ENCODE measurements at places on chromosomes 13 and 19.

GRCh38 chr19:37947778-37948177, 40.8 kb downstream of the SIPA1L3 start:
- DNase-seq: no peak

- no peak for DNase-seq
Measured at GRCh38 chr19:41863209-41863931, 3.3 kb downstream of the RPS19 start.

- no peak for DNase-seq
Measured at GRCh38 chr19:18418483-18419194, 559 bp upstream of the SSBP4 start.

DNA sequence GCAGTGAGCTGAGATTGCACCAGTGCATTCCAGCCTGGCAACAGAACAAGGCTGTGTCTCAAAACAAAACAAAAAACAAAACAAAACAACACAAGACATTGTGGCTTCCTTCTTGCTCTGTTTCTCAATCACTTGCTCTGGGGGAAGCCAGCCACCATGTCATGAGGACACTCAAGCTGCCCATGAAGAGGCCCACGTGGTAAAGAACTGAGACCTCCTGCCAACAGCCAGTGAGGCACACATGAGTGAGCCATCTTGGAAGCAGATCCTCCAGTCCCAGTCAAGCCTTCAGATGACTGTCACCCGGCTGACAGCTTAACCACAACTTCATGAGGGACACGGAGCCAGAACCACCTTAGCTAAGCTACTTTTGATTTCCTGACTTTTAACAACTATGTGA, 25.2 kb downstream of the CPT1C start:
- no peak for DNase-seq

DNA sequence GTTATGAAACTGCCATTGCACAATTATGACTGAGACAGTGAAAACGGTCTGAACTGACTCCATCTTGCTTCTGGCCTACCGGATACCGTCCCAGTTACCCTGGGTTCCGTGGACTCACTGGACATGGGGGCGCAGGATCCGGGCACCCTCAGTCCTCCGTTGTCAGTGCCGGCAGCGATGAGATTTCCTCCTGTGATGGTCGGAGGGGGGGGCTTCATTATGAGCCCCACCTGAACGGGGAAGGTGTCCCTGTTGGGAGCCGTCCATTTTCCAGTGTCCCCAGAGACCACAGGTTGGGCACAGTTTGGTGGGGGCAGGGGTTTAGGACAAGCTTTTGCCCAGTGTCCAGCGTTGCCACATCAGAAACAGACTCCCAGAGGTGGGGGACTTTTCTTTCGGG, 23.4 kb downstream of the TMEM255B start:
- no peak for DNase-seq

DNA sequence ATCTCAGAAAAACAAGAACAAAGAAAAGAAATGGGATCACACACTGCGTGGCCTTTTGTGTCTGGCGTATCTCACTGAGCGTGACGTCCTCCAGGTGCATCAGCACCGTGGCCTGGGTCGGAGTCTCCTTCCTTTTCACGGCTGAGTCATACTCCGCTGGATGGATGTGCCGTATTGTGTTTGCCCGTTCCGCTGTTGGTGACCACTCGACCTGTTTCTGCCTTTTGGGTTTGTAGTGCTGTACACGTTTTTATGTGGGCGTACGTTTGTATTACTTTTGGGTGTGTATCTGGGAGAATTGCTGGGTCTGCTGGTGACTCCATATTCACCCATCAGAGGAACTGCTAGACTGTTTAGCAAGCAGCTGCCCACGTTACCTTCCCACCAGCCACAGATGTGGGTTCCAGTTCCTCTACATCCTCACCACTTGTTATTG, 11.4 kb downstream of the ARID3A start:
- DNase-seq: no peak

All from pulmonary artery endothelial cell (primary cell).